ENCODE measurements at places on chromosomes 12 and 14. TPM values are rescaled to one million over a fixed set of nuclear protein-coding genes. Genes with fewer than 3 reads are reported as not detected.

- no peaks in the 10 kb centered on the region for H3K36me3 ChIP-seq
- no peak for DNase-seq
- H3K4me3 ChIP-seq, result no peak overlapping the region
- H3K27me3 ChIP-seq, result no peaks in the 10 kb centered on the region
Measured at GRCh38 chr12:89319122-89319521, 33.2 kb downstream of the DUSP6 start.

GRCh38 chr14:83071888-83072501, 1538.3 kb upstream of the SEL1L start:
- no peaks in the 10 kb centered on the region for H3K27me3 ChIP-seq
- no peak for DNase-seq
- no peaks in the 10 kb centered on the region for H3K4me1 ChIP-seq
- no peaks in the 10 kb centered on the region for H3K36me3 ChIP-seq
- no peak overlapping the region for H3K27ac ChIP-seq

DNA sequence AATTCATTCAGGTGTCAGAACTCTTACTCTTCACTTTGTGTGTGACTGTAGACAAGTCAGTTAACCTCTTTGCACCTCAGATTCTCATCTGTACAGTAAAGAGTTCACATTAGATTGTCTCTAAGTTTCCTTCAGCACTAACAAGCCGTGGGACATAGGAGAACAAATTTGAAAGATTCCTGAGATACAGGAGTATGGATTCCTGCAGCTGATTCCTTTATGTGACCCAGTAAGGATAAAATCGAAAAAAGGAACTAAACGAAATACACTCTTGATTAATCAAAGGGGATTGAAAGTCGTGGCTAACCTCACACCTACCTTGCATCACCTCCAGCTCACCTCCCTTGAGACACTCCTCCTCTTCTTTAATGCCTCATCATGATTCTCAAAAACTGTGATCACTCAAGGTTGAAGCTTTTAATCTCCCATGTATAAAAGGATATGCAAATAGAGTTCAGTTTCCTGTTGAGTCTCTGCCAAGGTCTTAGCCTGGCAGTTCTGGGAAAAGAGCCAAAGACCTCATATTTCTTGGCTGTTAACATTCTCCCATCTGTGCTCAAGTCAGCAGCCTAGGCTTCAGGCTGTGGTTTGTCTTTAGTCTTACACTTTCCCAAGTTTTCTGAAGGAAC, 156.6 kb downstream of the DAD1 start:
- H3K27me3 ChIP-seq, result no peaks in the 10 kb centered on the region
- DNase-seq, result no peak
- no peak overlapping the region for H3K4me3 ChIP-seq
- H3K27ac ChIP-seq, result no peak overlapping the region

Gene POTEG
- total RNA-seq, result not detected

- no peak for DNase-seq
- H3K4me1 ChIP-seq, result peaks cover 18% of the 10 kb centered on the region
- H3K4me3 ChIP-seq, result no peak overlapping the region
- no peaks in the 10 kb centered on the region for H3K36me3 ChIP-seq
- no peak overlapping the region for H3K27ac ChIP-seq
Measured at GRCh38 chr14:54909817-54910558, 7.4 kb upstream of the GCH1 start.

DNA sequence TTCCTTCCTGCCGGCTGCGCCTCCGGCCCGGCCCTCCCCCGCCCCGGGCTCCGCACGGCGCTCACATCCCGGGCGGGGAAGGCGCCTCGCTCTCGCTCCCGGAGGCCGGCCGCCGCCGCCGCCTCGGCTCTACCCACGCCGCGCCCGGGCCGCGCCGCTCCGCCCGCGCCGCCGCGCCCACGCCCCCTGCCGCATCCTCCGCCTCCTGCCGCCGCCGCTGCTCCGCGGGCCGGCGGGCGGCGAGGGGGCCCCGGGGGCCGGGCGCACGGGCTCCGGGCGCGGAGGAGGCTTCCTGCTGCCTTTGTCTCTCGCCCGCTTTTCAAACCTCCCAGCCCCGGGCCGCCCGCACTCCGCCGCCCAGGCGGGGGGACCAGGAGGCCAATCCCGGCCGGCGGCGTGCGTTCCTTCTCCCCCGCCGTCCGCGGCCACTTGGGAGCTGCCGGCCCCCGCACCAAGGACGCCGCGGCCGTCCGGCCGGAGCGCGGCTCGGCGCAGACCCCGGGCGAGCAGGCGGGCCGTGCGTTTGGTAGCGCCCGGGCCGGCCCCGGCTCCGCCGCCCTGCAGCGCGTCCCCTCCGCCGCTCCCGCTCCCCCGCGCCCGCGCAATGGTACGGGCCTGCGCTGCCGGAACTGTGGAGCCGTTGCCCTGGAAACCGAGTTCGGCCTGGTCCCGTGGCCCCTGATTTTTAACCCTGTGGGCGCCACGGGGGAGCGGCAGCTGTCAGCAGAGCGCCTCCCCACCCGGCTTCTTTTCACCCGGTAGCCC, at the start of gene FBXL14:
FBXL14 (minus strand) TSS at position 321 of the 765 bp plus-strand sequence. CDS start 515 bp downstream, outside the sequence.
- peak; percentile 92 for DNase-seq
- H3K27me3 ChIP-seq, result no peaks in the 10 kb centered on the region
- peak within 1 kb of the TSS; percentile 95 for H3K4me3 ChIP-seq
- peaks cover 47% of the 10 kb centered on the region for H3K4me1 ChIP-seq
- peak within 1 kb of the TSS; percentile 89 for H3K27ac ChIP-seq
- H3K36me3 ChIP-seq, result peaks cover 9% of the 10 kb centered on the region

Gene SERPINA9
- total RNA-seq, result not detected

DNA sequence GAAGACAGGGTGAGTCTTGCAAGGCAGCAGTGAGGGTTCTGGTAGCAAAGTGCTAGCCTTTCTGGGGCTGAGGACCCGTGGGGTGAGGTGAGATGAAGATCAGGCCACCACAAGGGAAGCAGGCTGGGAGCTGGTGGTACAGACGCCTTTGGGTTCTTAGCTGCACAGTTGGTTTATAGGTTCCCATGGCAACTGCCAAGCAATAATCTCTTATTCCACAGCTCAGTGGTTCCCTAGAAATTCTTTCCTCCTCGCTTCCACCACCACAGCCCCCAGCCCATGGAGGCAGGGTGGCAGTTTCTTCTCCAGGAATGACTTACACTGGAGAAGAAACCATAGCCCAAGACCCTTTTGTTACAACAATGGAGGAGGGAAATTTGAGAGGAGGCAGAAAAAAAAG, 82.1 kb downstream of the CMKLR1 start:
- peaks cover 2% of the 10 kb centered on the region for H3K36me3 ChIP-seq
- H3K4me3 ChIP-seq, result no peak overlapping the region
- H3K27me3 ChIP-seq, result no peaks in the 10 kb centered on the region
- DNase-seq, result no peak
- H3K27ac ChIP-seq, result no peak overlapping the region

DNA sequence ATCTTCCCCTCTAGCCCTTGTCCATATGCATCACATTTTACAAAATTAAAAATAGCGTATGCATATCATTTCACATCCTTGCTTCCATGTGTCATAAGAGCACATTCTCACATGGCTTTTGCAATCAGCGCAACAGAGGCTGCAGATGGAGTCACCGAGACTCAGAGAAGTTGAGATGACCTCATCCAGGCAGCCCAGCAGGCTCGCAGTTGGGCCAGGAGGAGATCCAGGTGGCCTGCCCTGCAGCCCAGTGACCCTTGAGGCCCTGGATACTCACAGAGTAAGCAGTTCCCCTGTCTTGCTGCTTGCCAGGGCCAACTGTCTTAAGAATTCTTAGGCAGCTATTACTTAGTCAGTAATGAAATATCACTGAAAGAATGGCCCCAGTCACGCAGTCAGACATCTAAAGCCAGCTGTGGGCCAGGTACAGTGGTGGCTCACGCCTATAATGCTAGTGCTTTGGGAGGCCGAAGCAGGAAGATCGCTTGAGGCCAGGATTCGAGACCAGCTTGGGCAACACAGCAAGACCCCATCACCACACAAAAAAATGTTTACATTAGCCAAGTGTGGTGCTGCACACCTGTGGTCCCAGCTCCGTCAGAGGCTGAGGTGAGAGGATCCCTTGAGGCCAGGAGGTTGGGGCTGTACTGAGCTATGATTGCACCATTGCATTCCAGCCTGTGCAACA, 9.1 kb downstream of the CAMKK2 start:
- peaks cover 9% of the 10 kb centered on the region for H3K4me1 ChIP-seq
- peaks cover 9% of the 10 kb centered on the region for H3K36me3 ChIP-seq
- no peak overlapping the region for H3K27ac ChIP-seq
- DNase-seq, result no peak
- H3K4me3 ChIP-seq, result no peak overlapping the region

- no peak for DNase-seq
- no peaks in the 10 kb centered on the region for H3K27me3 ChIP-seq
- no peak overlapping the region for H3K27ac ChIP-seq
- peaks cover 18% of the 10 kb centered on the region for H3K4me1 ChIP-seq
Measured at GRCh38 chr12:46535907-46536306, 163.3 kb upstream of the SLC38A2 start.

DNA sequence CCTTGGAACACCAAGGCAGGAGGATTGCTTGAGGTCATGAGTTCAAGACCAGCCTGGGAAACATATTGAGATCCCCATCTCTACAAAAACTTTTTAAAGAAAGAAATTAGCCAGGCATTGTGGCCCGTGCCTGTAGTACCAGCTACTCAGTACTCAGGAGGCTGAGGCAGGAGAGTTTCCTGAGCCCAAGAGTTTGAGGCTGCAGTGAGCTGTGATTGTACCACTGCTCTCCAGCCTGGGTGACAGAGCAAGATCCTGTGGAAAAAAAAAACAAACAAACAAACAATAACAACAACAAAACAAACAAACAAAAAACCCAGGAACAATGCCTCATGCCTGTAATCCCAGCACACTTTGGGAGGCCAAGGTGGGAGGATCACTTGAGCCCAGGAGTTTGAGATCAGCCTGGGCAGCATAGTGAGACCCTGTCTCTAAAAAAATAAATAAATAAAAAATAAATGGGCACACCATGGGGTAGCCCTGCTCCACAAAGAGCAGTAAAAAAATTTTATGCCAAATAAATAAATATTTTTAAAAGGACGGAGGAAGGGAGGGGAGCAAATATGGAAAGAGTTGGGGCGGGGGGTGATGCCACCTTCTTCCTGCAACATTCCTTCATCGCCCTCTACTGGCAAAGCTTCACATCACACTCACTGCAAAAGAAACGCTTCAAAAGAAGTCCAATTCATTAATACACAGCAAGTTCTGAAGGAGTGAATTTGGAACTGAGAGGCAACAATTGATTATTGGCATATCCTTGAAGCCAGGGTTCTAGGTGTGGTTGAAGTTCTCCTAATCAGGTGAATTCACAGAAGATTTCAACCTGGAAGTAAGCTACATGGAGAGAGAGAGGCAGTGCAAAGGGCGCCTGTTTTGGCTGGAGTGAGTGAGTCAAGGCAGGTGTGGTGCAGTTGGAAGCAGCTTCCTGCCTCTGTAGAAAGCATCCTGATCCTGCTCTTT, 8.8 kb upstream of the GNPTAB start:
- H3K4me1 ChIP-seq, result peaks cover 9% of the 10 kb centered on the region
- H3K4me3 ChIP-seq, result no peak overlapping the region
- DNase-seq, result peak; percentile 74
- H3K36me3 ChIP-seq, result no peaks in the 10 kb centered on the region

- no peaks in the 10 kb centered on the region for H3K27me3 ChIP-seq
- H3K4me3 ChIP-seq, result no peak overlapping the region
- DNase-seq, result peak; percentile 50
- H3K27ac ChIP-seq, result no peak overlapping the region
- H3K4me1 ChIP-seq, result no peaks in the 10 kb centered on the region
- no peaks in the 10 kb centered on the region for H3K36me3 ChIP-seq
Measured at GRCh38 chr12:1474041-1474573, 120.3 kb downstream of the FBXL14 start.

- H3K27me3 ChIP-seq, result peaks cover 23% of the 10 kb centered on the region
- no peak overlapping the region for H3K27ac ChIP-seq
- H3K4me1 ChIP-seq, result no peaks in the 10 kb centered on the region
- H3K4me3 ChIP-seq, result no peak overlapping the region
Measured at GRCh38 chr12:125330645-125331341, 265.6 kb downstream of the AACS start.

GRCh38 chr12:20144341-20144740, 224.0 kb upstream of the PDE3A start:
- H3K27me3 ChIP-seq, result no peaks in the 10 kb centered on the region
- no peak overlapping the region for H3K27ac ChIP-seq
- no peaks in the 10 kb centered on the region for H3K36me3 ChIP-seq
- no peaks in the 10 kb centered on the region for H3K4me1 ChIP-seq

Gene LRRIQ1
- not detected for total RNA-seq

Gene CRIP1
- total RNA-seq, result 174 TPM

Gene SPIC
- total RNA-seq, result not detected

Gene PLEKHD1
- total RNA-seq, result 0.12 TPM

Gene B3GNT4
- total RNA-seq, result 0.55 TPM

GRCh38 chr12:6891646-6892001, 13.0 kb upstream of the LRRC23 start:
- no peaks in the 10 kb centered on the region for H3K36me3 ChIP-seq
- H3K27ac ChIP-seq, result peak overlapping the region; percentile 93
- H3K27me3 ChIP-seq, result no peaks in the 10 kb centered on the region
- DNase-seq, result no peak
- H3K4me3 ChIP-seq, result peak overlapping the region; percentile 79
- peaks cover 31% of the 10 kb centered on the region for H3K4me1 ChIP-seq
